ENCODE measurements at places on chromosomes 13 and 19. TPM values are rescaled to one million over a fixed set of nuclear protein-coding genes. Genes with fewer than 3 reads are reported as not detected.

- no peaks in the 10 kb centered on the region for H3K4me1 ChIP-seq
- no peak overlapping the region for H3K27ac ChIP-seq
- no peaks in the 10 kb centered on the region for H3K27me3 ChIP-seq
- H3K4me3 ChIP-seq = no peak overlapping the region
- DNase-seq = no peak
These were observed 12.1 kb downstream of the PIN1 start for GRCh38 chr19:9847087-9847671.

DNA sequence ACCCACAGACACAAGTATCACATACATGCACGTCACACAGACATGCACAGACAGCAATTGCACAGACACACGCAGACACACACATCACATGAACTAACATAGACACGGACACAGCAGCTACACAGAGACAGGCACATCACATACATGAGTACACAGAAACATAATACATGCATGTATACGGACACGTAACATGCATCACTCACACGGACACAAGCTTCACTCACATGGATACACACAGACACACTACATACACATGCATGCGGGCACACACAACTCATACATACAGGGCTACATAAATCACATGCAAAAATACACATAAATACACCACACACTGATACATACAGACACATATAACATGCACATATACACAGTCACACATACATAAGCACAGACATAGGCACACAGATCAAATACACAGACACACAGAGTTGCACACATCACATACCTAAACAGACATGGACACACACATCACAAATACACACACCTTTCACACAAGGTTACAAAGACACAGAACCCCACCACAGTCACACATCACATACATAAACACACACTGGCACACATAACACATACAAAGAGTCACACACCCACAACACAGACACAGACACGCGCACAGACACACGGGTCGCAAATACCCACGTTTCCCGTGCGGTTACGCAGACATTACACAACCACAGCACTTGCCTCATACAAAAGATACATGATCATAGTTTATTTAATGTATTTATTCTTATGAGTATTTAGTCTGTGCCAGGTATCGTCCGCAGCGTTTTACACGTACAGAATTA lies 1.1 kb upstream of the LMTK3 start:
- H3K4me1 ChIP-seq = peaks cover 4% of the 10 kb centered on the region
- no peak for DNase-seq
- H3K27me3 ChIP-seq = peaks cover 21% of the 10 kb centered on the region
- H3K4me3 ChIP-seq = peak overlapping the region; percentile 64
- H3K27ac ChIP-seq = no peak overlapping the region

DNA sequence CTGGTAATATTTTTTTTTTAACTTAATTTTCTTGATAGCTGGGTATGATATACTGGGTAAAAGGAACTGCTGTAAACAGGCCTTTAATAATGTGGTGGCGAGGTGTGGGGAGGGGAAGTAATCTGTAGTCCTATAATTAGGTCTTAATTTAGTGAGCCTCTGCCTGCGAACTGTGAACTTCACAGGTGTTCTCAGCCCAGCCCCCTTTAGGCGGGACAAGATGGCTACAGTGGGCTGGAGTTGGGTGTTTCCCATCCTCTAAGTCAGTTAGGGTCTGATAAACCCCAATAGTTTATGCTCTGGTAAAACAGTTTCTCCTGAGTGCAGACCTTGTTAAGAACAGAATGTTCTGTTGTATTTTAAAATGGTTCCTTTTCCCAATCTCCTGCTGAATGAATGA lies 97.6 kb upstream of the SERP2 start:
- DNase-seq = no peak
- no peak overlapping the region for H3K27ac ChIP-seq
- no peaks in the 10 kb centered on the region for H3K27me3 ChIP-seq
- H3K4me1 ChIP-seq = peaks cover 35% of the 10 kb centered on the region
- no peak overlapping the region for H3K4me3 ChIP-seq

DNA sequence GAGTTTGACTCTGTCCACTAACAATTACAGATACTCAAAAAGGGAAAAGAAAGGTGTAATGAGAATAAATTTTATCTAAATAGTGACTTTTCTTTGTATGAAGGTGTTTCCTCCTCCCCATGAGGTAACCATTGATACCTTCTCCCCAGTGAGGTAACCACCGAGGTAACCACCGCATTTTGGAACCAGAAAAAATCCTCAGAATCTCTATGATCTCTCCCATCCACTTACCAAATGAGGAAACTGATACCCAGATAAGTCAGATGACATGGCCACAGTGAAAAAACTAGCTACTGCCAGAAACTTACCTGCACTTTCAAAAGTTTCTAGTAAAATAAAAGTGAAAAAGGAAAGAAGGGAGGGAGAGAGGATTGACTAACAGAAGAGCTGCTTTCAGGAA lies 124.0 kb upstream of the FNDC3A start:
- H3K27me3 ChIP-seq = no peaks in the 10 kb centered on the region
- H3K4me3 ChIP-seq = no peak overlapping the region
- no peak overlapping the region for H3K27ac ChIP-seq
- H3K4me1 ChIP-seq = no peaks in the 10 kb centered on the region
- no peak for DNase-seq
- H3K36me3 ChIP-seq = no peaks in the 10 kb centered on the region

GRCh38 chr19:2212861-2213711 lies 23.0 kb downstream of the PLEKHJ1 start:
- no peaks in the 10 kb centered on the region for H3K4me1 ChIP-seq
- no peak for DNase-seq
- no peak overlapping the region for H3K4me3 ChIP-seq
- H3K36me3 ChIP-seq = no peaks in the 10 kb centered on the region

GRCh38 chr19:44712864-44713515 lies 14.0 kb downstream of the CEACAM16 start:
- DNase-seq = no peak
- H3K4me3 ChIP-seq = no peak overlapping the region
- no peaks in the 10 kb centered on the region for H3K27me3 ChIP-seq
- H3K27ac ChIP-seq = no peak overlapping the region
- no peaks in the 10 kb centered on the region for H3K4me1 ChIP-seq

- H3K36me3 ChIP-seq = no peaks in the 10 kb centered on the region
- peak within 1 kb of the TSS; percentile 83 for H3K27ac ChIP-seq
- peak within 1 kb of the TSS; percentile 92 for H3K4me3 ChIP-seq
- no peaks in the 10 kb centered on the region for H3K27me3 ChIP-seq
- peaks cover 12% of the 10 kb centered on the region for H3K4me1 ChIP-seq
- no peak for DNase-seq
These were observed at the start of gene TMTC4 for GRCh38 chr13:100674572-100674871. Gene TMTC4, minus strand, starts transcription at chr13:100674795. Its CDS starts 4,433 bp downstream, at chr13:100670362.

DNA sequence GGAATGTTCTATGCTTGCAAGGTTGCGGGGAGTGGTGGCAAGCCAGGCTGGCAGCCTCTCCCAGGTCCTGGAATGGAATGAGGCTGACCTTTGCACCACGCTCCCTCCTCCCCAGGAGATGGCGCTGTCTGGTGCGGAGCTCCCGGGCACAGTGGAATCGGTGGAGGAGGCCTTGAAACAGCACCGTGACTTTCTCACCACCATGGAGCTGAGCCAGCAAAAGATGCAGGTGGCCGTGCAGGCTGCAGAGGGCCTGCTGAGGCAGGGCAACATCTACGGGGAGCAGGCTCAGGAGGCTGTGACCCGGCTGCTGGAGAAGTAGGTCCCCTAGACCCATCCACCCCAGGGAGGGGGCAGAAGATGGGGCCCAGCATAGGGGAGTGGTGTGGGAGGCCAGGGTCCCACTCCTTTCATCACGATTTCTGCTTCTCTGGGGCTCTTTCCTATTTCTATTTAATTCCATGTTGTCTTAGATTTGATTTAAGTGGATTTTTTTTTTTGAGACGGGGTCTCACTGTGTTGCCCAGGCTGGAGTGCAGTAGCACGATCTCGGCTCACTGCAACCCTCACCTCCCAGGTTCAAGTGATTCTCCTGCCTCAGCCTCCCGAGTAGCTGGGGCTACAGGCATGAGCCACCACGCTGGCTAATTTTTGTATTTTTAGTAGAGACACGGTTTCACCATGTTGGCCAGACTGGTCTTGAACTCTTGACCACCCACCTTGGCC lies 53.2 kb upstream of the SHKBP1 start:
- H3K27me3 ChIP-seq = no peaks in the 10 kb centered on the region
- H3K4me3 ChIP-seq = no peak overlapping the region
- no peaks in the 10 kb centered on the region for H3K36me3 ChIP-seq
- H3K4me1 ChIP-seq = no peaks in the 10 kb centered on the region

DNA sequence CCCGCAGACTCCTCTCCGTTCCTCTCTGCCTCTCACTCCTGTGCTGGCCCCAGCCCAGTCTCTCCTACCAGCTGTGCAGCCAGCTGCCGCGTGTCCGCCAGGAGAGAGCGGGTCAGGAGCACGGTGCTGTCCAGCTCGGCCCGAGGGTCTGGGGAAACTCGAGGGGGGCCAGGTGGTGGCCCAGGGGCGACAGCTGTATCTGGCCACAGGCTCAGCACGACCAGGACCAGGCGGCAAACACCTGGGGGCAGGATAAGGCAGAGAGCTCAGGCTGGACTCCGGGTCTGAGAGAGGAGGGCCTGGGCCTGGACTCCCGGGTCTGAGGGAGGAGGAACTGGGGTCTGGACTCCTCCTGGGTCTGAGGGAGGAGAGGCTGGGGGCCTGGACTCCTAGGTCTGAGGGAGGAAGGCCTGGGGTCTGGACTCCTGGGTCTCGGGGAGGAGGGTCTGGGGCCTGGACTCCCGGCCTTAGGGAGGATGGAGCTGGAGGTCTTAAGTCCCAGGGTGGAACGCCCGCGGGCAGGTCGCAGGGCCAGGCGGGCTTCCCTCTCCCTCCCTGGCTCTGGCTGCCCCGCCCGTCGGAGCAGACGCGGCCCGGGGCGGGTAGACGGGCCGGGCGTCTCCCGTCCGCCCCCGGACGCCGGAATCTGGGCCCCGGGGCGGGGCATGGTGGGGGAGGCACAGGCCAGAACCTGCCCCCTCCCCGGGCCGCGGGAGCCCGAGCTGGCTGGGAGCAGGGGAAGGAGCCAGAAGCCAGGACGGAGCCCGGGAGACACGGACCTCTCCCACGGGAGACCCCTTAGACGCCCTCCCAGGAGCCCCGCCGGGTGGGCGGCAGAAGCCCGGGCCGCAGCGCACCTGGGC lies 1.3 kb downstream of the IL11 start:
- no peaks in the 10 kb centered on the region for H3K4me1 ChIP-seq
- no peak overlapping the region for H3K27ac ChIP-seq
- no peaks in the 10 kb centered on the region for H3K36me3 ChIP-seq
- peaks cover 48% of the 10 kb centered on the region for H3K27me3 ChIP-seq
- H3K4me3 ChIP-seq = no peak overlapping the region
- DNase-seq = no peak

GRCh38 chr13:48431431-48431830 lies 18.5 kb upstream of the LPAR6 start:
- H3K4me3 ChIP-seq = no peak overlapping the region
- H3K27ac ChIP-seq = peak overlapping the region; percentile 56
- no peaks in the 10 kb centered on the region for H3K27me3 ChIP-seq
- peaks cover 34% of the 10 kb centered on the region for H3K4me1 ChIP-seq

DNA sequence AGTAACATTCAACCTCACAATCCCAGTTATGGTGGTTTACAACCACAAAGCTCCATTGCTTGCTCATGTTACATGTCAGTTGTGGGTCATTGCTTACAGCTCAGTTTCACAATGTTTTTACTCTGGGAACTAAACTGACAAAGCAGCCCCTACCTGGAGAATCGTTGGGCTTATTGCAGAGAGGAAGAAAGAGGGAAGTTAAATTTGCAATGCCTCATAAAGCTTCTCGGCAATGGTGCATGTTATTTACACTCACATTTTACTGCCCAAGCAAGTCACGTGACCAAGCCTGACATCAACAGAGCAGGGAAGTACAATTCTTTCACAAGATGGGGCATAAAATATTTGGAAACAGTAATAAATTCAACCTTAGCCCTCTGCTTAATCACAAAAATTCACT lies 441.6 kb downstream of the TDRD3 start:
- no peaks in the 10 kb centered on the region for H3K27me3 ChIP-seq
- no peak for DNase-seq
- H3K36me3 ChIP-seq = no peaks in the 10 kb centered on the region
- H3K27ac ChIP-seq = no peak overlapping the region

- H3K27me3 ChIP-seq = no peaks in the 10 kb centered on the region
- no peak for DNase-seq
- no peaks in the 10 kb centered on the region for H3K36me3 ChIP-seq
- H3K4me3 ChIP-seq = no peak overlapping the region
- no peaks in the 10 kb centered on the region for H3K4me1 ChIP-seq
These were observed 21.7 kb downstream of the PHF11 start for GRCh38 chr13:49517461-49517860.

- H3K36me3 ChIP-seq = no peaks in the 10 kb centered on the region
- DNase-seq = no peak
- no peak overlapping the region for H3K27ac ChIP-seq
- H3K27me3 ChIP-seq = no peaks in the 10 kb centered on the region
- no peaks in the 10 kb centered on the region for H3K4me1 ChIP-seq
These were observed 78.0 kb upstream of the OXGR1 start for GRCh38 chr13:97072297-97072696.

GRCh38 chr19:56291867-56292266 lies 19.3 kb downstream of the EDDM13 start:
- H3K27me3 ChIP-seq = no peaks in the 10 kb centered on the region
- no peaks in the 10 kb centered on the region for H3K4me1 ChIP-seq
- H3K4me3 ChIP-seq = no peak overlapping the region
- H3K36me3 ChIP-seq = no peaks in the 10 kb centered on the region
- H3K27ac ChIP-seq = no peak overlapping the region

- H3K27me3 ChIP-seq = peaks cover 78% of the 10 kb centered on the region
- no peak overlapping the region for H3K27ac ChIP-seq
- peak overlapping the region; percentile 39 for H3K4me3 ChIP-seq
- no peak for DNase-seq
- no peaks in the 10 kb centered on the region for H3K4me1 ChIP-seq
- H3K36me3 ChIP-seq = no peaks in the 10 kb centered on the region
These were observed 27.9 kb upstream of the ONECUT3 start for GRCh38 chr19:1725100-1726064.

DNA sequence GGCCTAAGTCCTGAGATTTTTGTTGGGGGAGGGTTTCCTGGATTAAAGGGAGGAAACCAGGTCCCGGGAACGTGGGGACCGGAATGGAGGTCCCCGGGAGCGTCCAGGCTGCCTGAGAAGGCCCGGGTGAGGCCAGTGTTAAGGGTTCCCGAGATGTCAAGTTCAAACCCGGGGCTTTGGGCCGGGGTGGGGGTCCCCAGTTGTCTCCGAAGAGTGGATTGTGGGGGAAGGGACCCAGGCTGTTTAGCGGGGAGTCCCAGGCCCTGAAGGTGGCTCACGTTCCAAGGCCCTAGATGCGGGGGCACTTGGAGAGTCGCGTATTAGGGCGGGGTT lies 262 bp downstream of the COX7A1 start:
- no peak for DNase-seq
- peaks cover 24% of the 10 kb centered on the region for H3K4me1 ChIP-seq
- peaks cover 36% of the 10 kb centered on the region for H3K36me3 ChIP-seq
- peak overlapping the region; percentile 97 for H3K27ac ChIP-seq
- H3K4me3 ChIP-seq = peak overlapping the region; percentile 90

The RNF225 gene
- total RNA-seq = not detected

The SIGLECL1 gene
- not detected for total RNA-seq

The ZNF611 gene
- total RNA-seq = 2.8 TPM

The NKG7 gene
- 1.2 TPM for total RNA-seq

The LHB gene
- total RNA-seq = not detected

The ZNF544 gene
- total RNA-seq = 4.2 TPM

The MUC16 gene
- total RNA-seq = not detected

All from gastrocnemius medialis (tissue), 4 donors.